ENCODE measurements at places on chromosomes 11 and 22.

- DNase-seq = no peak
These were observed 77.4 kb downstream of the SOX6 start for GRCh38 chr11:16278979-16279378.

DNA sequence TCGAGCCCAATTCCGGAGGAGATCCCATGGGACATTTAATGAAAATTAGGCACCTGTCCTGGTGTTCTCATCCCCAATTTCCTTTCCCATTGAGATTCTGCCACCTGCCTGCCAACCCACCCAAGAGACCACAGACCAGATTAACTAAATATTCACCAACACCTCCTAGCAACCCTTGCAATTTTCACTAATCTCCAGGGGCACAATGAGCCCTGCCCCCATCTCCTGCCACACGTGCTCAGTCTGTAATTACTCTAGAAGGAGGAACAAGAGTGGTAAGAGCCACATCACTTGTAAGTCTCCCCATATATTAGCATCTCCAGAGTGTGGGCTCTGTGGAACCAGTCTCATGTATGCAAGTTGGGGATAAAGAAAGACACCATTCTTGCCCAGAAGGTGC is 38.0 kb downstream of the IL18BP start:
- DNase-seq = no peak

DNA sequence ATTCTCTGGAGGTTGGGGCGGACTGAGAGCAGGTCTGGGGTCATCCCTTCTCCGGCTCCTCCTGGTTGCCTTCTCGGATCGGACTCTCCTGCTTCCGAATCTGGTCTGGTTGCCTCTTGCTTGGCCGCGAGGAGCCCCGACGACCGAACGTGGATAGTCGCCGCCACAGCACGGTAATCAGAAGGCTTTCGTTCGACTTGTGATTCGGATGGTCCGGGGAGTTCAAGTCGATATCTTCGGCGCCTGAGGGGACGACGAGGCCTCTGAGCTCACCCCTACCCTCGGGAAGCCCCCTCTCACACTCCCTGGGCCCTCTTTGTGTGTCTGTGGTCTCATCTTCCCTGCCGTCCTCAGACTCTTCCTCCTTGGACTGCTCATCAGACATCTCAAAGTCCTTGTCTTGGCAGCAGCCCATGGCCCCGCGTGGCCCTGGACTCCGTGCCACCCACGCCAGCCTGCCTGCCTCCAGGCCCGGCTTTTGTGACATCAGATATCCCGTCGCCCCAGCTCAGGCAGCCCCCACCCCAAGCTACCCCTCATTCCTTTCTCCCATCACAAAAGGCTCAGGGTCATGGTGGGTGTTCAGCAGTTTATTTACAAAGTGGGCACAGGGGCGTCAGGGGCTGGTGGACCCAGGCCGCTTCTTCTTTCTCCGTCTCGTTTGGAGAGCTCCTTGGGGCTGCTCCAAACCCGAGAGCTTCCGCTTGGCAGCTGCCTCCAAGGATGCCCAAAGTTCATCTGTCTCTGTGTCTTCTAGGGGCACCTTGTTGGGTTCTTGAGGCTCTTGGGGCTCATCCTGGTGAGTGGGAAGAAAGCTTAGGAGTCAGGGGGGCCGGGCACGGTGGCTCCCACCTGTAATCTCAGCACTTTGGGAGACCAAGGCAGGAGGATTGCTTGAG is at the start of gene TEX54:
TSS of gene TEX54 (minus strand) at position 506 of the 899 bp plus-strand sequence.
- no peak for DNase-seq

GRCh38 chr11:8593455-8593854 is 573 bp downstream of the STK33 start:
- DNase-seq = no peak

DNA sequence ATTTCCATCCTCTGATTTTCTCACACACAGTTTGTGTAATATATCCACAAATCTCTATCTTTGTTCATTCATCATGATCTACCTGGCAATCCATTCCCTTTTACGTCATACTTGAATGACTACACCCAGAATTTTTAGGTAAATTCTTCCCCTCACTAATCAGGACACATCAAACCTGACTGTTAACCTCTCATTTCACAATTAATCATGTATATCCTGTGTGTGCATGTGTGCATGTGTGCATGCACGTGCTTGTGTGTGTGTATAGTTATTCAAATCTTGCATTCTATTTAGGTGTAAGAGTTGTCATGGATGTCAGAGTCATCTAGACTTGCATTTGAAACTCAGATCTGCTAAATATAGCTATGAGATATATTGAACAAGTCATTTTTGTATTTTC is 130.4 kb downstream of the KIF18A start:
- DNase-seq = no peak

DNA sequence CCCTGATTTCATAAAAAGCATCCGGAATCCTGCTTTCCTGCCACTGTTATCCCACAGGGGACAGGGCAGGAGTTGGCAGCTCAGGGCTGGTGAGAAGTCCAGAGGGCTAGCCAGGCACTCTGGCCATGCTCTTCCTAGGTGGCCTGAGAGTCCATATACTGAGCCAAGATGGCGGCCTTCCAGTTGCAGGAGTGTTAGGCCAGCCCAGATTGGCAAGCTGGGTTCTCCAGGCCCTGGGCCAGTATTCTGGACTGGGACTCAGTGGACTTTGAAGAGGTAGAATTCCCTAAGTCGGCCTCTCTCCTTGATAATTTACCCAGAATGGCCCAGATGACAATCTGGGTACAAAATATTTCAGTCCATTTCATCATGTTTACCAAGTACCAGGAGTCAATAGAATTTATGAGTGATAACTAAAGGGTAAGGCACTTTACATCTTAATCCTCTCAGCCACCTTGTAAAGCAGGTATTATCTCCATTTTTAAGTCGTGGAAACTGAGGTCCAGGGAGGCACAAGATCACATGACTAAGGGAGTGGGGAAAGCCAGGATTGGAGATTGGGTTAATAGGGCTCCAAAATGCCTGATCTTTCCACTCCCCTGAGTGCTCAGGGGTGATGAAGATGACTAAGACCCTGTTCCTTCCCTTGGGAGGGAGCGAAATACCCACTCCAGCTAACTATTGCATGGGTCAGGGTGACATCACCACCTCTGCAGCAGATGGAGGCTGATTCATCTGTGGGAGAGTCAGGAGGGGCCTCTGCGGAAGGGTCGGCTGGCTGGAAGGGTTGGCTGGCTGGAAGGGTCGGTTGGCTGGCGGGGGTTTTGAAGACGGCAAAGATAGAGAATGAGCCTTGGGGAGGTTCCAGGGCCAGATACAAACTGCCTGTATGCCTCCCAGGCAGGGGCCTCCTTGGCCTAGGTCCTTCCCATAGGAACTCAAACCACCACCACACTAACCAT is 1.2 kb upstream of the MICALL1 start:
- peak; percentile 93 for DNase-seq

DNA sequence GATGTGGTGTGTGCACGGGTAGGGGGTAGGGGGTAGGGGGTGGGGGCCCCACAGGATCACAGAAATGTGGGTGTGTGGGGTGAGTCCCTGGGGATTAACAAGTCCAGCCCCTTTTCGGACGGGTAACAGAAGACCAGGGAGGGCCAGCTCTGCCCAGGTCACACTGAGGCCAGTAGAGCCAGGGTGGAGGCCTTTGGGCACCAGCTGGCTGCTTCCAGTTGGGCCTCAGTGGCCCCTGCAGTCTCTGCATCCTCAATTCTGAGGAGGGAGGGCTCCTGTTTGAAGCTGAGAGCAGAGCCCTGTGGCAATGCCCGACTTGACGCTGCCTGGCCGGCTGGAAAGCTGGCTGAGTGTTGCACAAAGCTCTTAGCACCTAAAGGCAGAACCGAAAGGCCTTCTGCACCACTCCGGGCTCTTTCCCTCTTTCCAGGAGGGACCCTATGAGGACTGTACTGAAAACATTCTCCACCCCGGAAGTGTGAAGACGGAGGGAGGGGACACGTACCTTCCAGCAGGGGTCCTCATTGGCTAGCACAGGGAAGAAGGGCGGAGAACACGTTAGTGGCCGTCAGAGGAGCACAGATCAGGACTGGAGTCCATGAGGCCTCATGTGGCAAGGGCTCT is 120.4 kb downstream of the PHF21B start:
- no peak for DNase-seq

- no peak for DNase-seq
These were observed 35.3 kb downstream of the MMP13 start for GRCh38 chr11:102920118-102920684.

- DNase-seq = peak; percentile 27
These were observed 3.1 kb downstream of the CPT1A start for GRCh38 chr11:68838572-68838964.

DNA sequence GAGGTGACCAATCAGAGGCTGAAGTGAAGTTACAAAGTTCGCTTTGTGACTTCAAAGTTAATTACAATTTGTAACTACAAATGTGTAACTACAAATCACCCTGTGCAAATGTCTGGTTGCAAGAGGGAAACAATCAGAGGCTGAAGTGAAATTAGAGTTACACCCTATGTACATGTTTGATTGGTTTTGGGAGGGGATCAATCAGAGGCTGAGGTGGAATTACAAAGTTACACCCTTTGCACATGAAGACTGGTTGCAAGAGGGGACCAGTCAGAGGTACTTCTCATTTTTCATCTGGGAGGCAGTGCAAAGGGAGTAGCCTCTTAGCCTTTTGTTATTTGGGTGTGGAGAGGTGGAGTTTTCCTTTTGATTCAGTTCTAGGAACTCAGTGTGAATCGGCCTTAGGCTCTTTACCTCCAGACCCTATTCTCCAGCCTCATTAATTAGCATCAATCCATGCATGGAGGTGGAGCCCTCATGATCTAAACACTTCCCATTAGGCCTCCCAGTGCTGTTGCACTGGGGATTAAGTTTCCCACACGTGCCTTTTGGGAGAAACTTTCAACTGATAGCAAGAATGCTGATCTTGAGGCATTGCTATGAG is 291.3 kb upstream of the MTNR1B start:
- DNase-seq = no peak

- DNase-seq = no peak
These were observed 11.5 kb upstream of the GRIA4 start for GRCh38 chr11:105598371-105598770.

- no peak for DNase-seq
These were observed 117.6 kb upstream of the ARHGAP20 start for GRCh38 chr11:110829873-110830272.

- DNase-seq = no peak
These were observed 2.0 kb upstream of the ROBO3 start for GRCh38 chr11:124863137-124863825.

DNA sequence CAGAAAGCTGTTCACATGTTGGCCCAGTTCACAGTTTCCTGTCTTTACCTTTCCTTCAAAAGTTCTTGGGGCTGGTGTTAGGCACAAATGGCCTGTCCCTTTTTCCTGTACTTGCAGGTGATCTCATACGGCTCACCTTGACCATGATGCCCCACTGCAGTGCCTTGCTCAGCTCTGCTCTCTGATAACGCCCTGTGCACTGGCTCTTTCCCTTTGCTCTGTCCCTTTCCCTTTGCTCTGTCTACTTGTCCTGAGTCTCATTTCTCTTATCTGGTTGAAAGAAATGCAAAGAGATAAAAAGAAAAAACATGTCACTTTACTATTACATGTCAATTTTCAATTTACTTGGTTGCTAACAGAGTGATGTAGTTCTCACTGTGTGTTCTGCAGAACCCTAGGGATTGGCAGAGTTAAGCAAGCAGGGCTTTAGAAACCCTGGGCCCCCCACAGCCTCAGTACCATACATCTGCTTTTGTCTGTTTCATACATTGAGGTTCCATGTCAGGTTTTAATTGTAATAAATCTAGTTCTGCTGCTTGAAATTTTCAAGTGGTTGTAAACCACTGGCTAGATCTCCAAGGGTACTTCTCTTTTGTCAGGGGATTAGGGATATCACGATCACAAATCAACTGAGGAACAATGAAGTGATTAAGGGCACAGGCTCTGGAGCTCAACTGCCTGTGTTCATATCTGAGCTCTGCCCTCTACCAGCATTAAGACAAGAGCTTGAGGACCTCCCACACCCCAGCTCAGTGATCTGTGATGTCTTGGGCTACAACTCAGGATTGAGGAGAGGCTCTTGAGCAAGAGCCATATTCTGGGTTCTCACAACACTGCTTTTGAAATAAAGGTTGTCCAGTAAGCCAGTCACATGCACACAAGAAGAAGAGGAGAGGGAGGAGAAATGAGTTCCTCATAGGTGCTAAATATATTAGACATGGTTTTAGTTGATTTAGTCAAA is 16.3 kb upstream of the SORL1 start:
- no peak for DNase-seq

GRCh38 chr11:124656774-124657630 is 16.5 kb downstream of the SIAE start:
- no peak for DNase-seq

DNA sequence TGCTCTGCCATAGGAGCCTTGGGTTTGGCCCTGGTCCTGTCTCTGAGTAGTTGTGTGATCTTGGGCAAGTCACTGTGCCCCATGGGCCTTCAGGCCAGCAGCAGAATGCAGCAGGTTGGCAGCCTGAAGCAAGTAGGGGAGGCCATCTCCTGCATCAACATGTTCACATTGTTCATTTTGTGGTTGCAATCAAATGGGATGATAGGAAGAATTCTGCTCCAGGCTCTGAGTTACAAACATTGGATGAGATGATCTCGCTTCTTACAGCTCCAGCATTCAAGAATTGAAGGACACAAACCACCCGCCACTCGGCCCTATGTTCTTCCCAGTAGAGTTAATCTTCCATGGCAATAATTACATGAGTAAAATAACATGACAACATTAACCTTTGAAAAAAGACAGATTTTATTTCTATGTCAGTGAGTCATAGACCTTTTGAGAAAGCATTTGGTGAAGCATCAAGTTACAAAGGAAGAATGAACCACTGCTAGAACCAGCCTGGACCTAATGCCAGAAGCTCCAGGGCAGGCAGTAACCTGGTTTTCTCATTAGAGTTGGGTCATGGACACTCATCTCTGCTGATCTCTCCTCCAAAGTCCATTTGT is 308.3 kb upstream of the NCAM1 start:
- no peak for DNase-seq

GRCh38 chr11:126214841-126215240 is 3.3 kb downstream of the FAM118B start:
- DNase-seq = no peak

DNA sequence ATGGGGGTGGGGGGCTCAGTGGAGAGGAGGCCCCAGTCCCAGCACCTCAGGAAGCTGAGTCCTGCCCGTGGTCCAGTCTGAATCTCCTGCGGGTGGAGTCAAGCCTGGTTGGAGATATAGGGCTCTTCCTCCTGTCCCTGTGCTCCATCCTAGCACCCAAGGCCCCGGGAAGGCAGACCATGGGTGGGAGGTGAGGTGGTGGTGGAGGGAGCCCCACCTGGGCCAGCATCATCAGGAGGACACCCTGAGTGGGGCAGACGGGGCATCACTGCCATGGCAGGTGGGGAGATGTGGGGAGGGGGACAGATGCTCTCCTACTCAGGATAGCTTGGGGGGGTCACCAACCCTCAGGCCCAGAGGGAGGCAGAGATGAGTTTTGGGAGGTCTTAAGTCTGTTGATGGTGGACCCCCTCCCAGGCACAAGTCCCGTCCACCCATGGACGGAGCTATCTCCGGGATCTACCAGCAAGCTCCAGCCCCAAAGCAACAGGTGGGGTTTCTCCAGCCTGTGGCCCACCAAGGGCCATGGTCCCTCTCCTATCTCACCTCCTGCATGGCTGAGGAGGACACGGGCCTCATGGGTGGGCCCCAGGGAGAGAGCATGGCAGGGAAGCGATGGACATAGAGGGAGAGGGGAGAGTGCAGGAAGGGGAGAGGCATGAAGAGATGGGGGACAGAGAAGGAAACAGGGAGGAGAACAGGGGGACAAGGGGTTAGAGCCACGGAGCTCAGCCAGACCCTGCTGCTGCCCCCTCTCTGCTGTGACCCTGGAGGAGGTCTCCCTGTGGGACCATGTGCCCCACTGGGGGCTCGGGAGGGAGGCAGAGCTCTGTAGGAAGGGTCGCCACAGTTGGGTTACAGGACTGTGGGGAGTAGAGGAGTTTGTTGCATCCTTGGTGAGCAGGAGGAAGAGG is 1.3 kb downstream of the MRGPRE start:
- DNase-seq = no peak

Data from A172 (cell line).